ENCODE measurements at places on chromosomes 16 and 17.

GRCh38 chr17:45248132-45248957 is 13.5 kb downstream of the SPATA32 start:
- no peak for DNase-seq

DNA sequence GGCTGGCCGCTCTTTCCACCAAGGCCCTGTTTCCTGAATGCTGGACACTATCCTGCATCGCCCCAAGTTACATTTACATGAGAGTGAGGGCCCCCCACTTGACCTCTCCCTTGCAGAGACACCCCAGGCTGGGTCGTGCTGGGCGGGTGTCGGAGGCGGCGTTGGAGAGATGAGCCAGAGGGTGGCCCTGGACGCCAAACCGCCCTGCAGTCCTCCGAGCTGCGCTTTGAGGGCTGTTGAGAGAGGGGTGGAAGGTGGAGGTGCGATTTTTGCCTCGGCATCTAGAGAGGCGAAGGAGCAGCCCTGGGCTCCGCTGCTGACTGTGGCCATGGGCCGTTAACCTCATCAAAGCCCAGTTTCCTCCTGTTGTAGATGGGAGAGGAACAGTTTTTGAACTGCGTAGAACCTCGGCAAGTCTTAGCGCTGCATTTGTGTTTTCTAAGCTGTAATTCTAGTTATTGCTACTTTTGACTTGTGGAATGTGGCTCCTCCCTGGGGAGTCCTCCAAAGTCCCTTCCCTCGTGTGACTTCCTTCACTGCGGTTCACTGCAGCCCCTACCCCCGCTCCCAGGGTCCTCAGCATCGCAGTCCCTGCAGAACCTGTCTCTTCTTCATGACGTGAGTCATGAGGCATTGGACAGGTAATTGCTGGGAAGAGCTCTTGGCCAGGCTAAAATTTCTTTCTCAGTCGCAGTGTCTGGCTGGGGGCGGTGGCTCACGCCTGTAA is 986 bp upstream of the ELOB start:
- DNase-seq, result no peak

DNA sequence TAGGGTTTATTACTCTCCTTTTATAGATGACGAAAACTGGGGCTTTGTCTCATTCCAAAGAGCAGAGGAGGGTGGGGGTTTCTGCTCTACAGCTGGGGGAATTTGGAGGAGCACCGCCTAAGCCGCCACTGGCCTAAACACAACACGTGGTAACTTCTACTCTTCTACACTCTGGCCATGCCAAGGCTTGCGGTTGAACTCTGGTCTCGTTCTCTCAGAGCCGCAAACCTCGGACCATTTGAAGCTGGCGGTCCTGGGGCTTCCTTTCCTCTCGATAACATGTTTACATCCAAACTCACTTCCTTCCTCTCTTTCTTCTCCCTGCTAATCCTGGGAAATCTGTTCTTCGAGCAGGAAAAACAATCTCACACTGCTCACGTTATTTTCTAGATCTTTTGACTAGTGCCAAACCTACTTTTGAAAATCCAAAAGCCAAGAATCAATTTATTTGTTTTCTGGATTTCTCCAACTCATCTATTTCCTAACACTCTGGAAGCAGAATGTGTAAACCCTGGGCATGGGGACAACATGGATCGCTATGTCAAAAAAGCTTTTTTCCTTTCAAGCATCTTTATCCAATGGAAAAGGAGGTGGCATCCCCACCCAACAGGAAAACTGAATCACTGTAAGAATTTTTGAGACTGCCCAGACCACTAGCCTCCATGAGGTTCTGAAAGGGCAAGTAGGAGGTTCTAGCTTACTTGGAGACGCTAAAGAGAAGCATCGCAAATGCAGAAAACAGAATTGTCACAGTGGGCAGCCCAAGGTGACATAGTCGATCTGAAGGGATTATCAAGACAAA is 13.6 kb upstream of the EEF2K start:
- DNase-seq, result no peak

- no peak for DNase-seq
Observed at GRCh38 chr16:55856950-55857349, 18.2 kb downstream of the CES5A start.

DNA sequence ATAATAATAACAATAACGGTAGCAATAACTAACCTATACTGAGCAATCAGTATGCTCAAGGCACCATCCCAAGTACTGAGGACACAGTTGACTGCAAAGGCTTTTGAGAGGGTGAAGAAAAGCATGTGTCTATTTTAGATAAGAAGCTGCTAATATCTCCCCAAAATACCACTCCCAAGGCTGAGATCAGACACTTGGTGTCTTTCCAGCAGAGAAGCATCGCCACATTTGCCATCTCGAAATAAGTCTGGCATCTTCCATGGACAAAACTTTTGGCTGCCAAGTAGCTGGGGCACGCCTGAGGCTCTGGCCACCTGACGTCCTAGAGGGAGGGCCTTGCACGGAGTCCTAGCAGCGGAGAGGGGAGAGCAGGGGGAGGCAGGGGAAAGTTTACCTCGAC is 39.0 kb downstream of the ZNF423 start:
- DNase-seq, result no peak

GRCh38 chr17:5049314-5049841 is 14.2 kb upstream of the SLC52A1 start:
- no peak for DNase-seq

DNA sequence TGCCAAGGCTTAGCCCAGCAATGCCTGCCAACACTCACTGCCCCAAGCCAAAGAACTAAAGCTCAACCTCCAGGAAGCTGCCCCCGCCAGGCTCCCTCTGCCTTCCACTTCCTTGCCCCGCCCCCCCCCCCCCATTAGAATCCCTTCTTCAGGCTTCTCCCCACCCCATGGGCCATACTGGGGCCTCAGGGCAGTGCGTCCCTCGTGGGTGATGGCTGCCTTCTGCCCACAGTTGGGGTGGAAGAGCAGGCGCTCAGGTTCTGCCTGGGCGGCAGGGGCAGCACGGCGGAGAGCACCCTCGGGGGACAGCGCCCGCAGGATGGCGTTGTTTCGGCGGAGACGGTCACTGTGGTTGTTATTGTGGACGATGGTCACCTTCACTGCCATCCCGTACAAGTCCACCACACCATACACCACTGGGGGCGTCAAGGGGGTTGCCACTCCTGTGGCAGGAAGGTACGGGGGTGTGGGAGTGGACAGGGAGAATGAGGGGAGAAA is 4.1 kb downstream of the NEURL4 start:
- DNase-seq, result no peak

- DNase-seq, result no peak
Observed at GRCh38 chr17:3935825-3936355, 19.6 kb upstream of the P2RX1 start.

DNA sequence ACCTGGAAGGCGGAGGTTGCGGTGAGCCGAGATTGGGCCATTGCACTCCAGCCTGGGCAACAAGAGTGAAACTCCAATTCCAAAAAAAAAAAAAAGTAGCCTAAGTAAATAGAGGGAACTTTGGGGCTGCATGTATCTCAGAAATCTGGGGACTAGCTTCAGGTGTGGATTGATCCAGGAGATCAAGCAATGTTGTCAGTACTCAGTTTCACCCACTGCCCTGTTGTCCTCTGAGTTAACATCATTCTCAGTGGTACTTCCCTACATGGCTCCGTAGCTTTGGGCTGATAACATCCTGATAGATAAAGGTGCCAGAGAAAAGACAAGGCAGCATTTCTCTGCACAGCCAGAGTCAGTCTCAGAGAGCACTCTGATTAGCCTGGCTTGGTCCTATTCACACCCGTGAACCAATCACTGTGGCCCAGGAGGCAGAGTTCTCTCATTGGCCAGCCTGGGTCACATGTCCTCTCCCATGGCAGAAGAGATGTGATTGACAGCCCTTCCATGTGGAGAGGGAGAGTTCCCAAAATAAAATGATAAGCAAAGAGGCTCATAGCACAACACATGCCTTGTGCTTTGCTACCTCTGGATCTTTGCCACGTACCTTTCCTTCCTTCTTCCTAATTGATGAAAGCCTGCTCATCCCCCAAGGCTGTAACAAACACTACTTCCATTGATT is 99.6 kb downstream of the ABCC1 start:
- no peak for DNase-seq

DNA sequence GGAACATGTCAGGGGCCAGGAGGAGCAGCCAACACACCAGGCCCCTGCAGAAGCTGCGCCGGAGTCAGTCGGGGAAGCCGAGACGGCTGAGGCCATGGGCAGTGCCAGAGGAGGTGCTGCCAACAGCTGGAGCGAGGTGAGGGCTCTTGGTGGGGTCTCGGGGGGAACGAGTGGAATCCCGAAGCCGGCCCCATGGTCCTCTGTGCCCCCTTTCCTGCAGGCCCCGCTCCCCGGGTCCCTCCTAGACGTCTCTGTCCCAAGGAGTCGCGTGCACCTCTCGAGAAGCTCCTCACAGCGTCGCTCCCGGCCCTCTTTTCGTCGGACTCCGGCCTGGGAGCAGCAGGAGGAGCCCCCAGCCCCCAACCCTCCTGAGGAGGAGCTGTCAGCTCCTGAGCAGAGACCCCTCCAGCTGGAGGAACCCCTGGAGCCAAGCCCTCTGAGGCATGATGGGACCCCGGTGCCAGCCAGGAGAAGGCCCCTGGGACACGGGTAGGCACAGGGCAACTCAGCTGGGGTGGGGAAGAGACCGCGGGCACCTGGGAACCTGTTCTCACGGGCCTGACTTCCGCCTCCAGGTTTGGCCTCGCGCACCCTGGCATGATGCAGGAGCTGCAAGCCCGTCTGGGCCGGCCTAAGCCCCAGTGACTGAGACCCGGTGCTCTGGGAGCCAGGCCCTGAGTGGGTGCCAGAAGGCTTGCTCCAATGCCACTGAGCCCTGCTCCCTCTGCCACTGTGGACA is 3.6 kb downstream of the APOBR start:
- no peak for DNase-seq

DNA sequence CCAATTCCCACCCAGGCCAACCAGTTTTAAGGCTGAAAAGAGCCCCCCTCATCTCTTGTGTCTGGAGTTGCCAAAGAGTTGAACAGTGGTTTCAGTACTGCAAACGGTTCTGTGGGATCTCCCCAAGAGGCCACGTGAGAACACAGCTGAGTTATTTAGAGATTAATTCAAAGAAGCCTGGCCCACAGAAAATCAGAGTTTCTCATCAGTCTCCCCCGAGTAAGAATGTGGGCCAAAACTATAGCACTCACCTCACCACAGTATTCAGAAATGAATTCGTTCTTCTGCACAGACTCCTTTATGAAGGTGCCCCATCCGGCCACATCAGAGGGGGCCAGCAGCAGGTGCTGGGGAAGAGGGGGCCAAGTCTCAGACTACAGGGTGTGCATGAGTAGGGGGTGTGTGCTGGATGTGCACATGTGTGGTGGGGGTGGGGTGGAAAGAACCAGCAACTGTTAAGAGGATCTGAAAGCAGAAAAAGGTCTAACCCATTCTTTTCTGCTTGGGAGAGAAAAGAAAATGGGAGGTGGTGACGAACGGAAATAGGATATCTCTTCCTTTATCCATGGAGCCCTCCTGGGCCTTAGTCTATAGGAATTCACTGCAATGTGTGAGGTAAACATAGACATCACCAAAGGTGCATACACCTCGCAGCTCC is 22.6 kb downstream of the CNTNAP1 start:
- DNase-seq, result no peak
